Activated gamma-delta T cell treated with anti-CD3 and anti-CD28 coated beads, Interleukin-2, amount 50 U/mL, for 16 hours (primary cell): ENCODE measurements at places on chromosomes 1 and 21.

- DNase-seq, result no peak
Measured at GRCh38 chr1:245000872-245001188, 136.5 kb upstream of the HNRNPU start.

DNA sequence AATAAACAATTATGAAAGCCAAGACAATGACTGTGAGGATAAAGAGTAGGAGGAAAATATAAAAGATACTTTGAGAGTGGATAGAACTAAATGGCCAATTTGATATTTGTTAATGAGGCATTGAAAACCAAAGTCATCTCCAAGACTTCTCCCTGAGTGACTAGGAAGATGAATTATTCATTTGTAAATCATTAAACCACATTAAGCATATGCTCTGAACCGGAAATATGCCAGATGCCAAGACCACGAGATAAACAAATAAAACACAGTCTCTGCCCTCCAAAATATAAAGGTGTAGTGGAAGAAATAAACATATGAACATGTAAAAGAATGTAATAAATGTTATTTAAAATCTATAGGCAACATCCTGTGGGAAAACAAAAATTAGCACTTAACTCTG lies 78.8 kb downstream of the MRPL39 start:
- no peak for DNase-seq

GRCh38 chr1:218572050-218572449 lies 226.9 kb downstream of the TGFB2 start:
- DNase-seq, result no peak

DNA sequence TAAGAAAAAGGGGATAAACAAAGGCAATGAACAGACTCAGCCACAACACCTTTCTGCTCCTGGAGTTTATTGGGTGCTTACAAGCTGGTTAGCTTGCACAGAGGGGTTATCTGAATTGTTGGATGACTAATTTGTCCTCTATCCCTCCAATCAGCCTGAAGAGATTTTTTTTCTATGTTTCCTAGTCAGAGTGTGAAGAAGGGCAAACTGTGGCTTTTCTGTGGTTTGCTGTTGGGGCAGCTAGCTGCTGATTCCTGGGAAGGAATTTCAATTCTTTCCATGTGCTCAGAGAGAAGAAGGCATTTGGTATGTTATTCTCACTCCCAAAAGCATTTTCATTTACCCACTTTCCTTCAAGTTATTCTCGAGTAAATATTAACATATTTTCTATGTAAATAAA lies 48.6 kb downstream of the PCP4 start:
- DNase-seq, result no peak

GRCh38 chr1:180800945-180801344 lies 111.8 kb upstream of the KIAA1614 start:
- no peak for DNase-seq

DNA sequence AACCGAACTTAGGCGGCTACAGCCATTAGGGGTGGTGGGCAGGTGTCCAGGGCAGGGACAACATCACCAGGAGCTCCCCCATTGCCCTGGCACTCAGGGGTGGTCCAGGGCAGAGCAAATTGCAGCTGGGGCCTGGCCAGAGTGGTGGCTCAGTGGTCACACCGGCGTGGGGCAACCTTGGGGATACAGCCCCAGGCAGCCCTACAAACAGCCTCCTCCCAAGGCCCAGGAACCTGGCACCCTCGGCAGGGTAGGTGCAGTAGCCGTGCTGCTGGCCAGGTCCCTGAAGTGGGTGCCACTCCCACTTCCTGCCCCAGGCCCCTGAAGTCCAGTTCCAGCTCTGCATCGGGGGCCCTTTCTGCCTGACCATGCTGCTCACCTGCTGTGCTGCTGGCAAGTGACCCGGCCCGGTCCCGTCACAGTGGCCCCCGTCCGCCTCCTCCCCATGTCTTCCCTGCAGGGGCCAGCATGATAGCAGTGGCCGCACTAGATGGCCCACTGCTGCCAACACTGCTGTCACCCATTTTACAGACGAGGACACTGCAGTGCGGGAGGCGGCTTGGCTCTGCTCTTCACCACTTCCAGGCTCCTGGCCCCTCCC lies 712.8 kb downstream of the MATN1 start:
- DNase-seq, result no peak

DNA sequence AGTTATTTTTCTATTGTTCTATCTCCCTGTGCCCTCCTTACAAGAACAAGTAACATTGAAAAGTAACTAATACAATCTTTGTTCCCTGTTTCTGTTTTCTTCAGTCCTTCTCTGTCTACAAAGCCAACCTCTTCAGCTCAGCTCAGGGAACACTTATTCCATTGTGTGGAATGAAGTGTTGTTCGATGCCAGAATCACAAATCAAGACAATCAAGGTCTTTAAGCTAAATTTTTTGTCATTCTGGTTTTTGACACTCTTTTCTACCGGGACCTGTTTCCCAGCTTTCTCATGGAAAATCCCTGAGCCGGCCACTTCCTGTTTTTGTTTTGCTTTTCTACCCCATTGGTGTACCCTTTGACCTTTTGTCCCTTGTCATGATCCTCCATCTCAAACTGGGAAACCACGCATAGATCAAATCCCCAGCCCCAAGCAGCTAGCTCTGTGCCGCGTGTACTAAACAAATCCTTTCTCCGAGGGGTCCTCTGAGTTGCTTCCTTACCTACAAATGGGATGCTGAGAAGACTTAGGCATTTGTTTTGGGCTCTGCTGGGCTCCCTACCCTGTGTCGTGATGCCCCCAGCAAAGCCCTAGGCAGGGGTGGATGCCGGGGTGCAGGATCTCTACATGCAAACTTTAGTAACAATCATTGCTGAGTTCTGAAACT lies 141.8 kb downstream of the TOMM20 start:
- no peak for DNase-seq

DNA sequence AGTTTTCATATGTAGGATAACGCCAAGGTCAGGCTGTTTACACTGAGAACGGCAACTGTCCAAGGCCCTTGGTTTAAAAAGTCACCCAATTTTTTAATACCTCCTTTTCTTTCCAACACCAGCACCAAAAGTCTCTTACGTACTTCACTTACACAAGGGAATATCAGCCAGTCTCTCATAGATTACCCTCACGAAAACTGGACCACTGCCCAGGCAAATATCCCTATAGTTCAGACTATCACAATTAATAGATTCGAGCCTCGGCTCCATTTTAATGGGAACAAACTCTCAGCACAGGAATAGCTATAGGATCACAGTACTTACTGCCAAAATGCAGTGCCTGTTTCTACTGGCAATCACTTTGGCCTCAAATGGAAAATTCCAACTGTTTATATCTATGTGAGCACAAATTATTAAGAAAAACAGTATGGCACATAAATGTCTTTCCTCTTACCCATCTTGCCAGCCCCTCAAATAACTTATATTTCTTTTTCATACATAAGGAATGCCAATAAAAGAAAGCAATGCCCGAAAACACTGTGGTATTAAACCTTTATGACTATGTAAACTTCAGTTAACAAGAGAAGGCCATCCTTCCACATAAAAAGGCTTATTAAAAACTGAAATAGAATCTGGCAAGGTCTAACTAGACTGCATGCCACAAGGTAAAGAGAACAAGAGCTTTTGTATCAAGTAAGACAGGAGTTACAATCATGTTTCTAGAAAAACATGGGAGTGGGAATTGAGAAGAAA lies 97.8 kb downstream of the SLC45A1 start:
- DNase-seq, result no peak

- no peak for DNase-seq
Measured at GRCh38 chr1:5743435-5744095, 248.7 kb downstream of the NPHP4 start.

- DNase-seq, result no peak
Measured at GRCh38 chr21:41483973-41484372, 24.0 kb downstream of the TMPRSS2 start.

GRCh38 chr1:247115545-247115944 lies 11.4 kb upstream of the ZNF669 start:
- no peak for DNase-seq

DNA sequence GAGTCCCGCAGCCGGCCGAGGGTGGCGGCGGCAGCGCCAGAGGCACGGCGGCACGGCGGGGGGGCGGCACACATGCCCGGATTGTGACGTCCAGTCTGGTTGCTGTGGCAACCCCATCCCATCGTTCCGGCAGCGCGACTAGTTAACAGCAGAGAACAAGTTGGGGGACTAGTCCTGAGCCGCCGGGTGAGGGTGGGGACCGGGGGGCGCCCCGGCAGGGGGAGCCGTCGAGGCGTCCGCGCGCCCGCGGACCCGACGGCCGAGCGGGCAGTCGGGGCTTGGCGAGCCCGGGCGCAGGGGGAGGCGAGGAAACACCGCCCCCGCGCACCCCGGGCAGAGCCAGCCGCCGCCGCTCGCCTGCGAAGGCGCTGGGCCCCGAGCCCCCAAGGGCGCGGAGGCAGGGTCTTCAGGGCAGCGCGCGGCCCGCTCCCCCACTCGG lies at the start of gene CHD5:
CHD5 (minus strand) TSS at position 54 of the 439 bp plus-strand sequence. CDS start 298 bp downstream, outside the sequence.
- DNase-seq, result no peak

DNA sequence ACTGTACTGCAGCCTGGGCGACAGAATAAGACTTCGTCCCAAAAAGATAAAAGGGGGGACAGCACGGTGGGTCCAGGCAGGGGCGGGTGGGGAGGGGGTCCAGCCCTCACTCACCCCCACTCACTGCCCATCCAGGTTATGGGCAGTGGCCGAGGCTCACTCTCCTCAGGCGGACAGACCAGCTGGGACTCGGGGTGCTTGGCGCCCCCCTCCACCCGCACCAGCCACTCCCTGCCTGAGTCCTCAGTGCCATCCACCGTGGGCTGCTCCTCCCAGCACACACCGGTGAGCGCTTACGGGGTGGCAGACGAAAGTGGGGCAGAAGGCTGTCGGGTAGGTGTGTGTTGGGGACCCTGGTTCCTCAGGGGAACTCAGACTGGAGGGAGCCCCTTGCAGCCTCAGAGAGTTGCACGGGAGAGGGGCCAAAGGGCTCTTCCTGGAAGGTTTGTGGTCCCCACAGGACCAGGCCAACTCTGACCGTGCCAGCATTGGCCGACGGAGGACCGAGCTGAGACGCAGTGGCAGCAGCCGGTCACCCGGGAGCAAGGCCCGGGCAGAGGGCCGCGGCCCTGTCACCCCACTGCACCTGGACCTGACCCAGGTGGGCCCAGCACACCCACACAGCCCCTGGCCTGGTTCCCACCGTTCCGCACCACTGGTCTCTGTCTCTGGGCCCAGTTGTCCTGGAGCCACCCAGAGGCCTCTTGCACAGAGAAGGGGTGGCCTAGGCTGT lies 6.6 kb downstream of the PLEKHN1 start:
- no peak for DNase-seq

DNA sequence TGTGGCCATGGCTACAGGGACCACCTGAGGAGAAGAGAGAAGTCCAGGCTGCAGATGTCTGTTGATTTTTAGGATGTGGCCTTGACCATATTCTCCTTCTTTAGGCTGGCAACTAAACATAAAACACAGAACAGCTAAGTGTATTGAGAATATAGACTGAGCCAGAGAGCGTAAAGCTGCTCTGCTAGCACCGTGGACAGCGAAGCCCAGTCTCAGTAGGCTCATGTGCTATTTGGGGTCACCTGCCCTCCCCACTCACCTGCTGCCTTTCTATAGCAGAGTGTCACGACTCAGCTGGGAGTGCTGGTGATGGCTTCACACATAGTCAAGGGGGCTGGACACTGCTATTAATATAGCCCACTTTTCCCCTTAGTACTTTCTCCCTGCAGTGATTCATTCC lies 278.5 kb downstream of the KCNH1 start:
- no peak for DNase-seq

DNA sequence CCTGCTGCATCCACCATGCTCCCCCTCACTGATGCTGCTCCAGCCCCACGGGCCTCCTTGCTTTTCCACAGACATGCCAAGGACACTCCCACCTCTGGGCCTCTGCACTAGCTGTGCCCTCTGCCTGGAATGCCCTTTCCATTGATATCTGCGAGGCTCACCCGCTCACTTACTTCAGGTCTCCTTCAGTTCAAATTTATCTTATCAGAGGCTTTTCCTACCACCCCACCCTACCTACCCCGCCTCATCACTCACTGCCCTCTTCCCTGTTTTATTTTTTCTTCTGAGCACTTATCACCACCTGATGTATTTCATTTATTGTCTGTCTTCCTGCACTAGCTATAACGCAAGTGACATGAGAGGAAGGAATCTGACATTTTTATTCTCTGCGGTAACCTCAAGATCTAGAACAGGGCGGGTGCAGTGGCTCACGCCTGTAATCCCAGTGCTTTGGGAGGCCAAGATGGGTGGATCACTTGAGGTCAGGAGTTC lies 7.0 kb downstream of the HSPG2 start:
- no peak for DNase-seq

GRCh38 chr1:172671591-172671990 lies 12.7 kb downstream of the FASLG start:
- DNase-seq, result no peak

- no peak for DNase-seq
Measured at GRCh38 chr1:225933072-225933471, 7.9 kb downstream of the LEFTY2 start.

- DNase-seq, result no peak
Measured at GRCh38 chr1:218667781-218668516, 322.8 kb downstream of the TGFB2 start.
